ENCODE measurements at places on chromosomes 5 and 9.

GRCh38 chr9:122329597-122329996 is 41.2 kb upstream of the PTGS1 start:
- DNase-seq: no peak

- no peak for DNase-seq
Measured at GRCh38 chr5:75310212-75310611, 26.8 kb upstream of the HMGCR start.

DNA sequence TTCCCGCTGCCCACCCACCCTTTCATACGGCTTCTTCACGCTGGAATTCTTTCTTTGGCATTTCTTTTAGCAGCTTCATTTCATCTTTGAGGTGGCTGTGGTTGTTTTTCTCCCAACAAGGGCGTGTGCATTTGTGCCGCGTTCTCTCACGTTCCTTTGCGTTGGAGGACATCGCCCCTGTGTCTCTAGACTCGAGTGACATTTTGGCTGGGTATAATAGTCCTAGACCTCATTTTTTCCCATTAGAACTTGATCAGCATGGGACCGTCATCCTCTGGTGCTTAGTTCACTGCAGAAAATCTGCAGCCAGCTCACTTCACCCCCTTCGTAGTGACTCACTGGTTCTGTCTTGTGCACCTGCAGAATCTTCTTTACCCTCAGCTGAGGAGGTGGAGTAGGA is 29.5 kb downstream of the KCNT1 start:
- no peak for DNase-seq

GRCh38 chr9:15306068-15306756 is 804 bp downstream of the TTC39B start:
- DNase-seq: no peak

DNA sequence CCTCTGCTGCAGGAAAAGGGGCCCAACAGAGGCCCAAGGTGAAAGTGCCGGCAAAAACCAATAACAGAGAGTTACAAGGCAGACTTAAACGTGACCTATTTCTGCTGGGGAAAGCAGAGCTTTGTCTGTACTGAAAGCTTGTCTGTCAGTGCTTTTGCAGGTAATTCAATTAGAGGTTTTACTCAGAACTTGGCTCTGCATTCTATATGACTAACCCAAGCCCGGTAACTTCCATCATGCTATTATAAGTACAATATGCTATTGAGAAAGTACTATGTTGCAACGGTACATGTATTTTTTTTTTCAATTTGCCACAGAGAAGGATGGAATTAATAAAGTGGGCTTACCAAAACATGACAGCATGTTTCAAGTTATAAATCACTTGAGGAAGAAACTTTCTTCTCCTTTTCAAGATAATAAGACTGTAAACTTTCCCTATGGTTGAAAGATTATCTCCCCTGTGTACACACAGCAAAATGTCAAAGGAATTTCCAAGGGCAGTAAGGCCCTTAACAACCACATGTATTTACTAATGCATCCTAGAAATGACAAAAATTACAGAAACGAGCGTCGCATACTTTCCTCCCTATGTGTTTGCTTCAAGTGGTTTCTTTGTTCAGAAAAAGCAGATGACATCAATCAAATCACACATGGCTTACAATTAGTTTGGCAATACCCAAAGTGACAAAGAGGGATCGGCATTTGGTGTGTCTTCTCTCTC is 282.4 kb downstream of the EFNA5 start:
- no peak for DNase-seq

GRCh38 chr9:83965350-83966208 is 14.4 kb downstream of the HNRNPK start:
- no peak for DNase-seq

- DNase-seq: no peak
Measured at GRCh38 chr9:117734523-117735314, 30.5 kb downstream of the TLR4 start.

DNA sequence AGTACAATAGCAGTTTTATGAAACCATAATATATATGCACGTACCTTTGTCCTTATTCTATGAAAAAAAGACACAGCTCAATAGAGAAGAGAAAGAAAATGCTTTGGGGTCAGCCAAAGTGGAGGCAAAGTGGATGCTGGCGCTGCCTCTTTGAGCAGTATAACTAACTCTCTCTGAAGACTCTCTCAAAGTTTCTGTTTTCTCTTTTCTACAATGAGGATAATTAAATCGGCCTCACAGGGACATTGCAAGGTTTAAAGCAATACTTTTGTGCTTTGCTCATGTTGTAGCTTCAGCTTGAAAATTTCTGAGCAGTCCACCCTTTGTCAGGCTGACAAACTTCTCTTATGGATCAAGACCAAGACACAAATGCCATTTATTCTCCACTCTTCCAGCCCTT is 455.1 kb upstream of the MPDZ start:
- no peak for DNase-seq

- DNase-seq: no peak
Measured at GRCh38 chr5:127666043-127666716, 17.3 kb downstream of the CTXN3 start.

- DNase-seq: no peak
Measured at GRCh38 chr9:126756876-126757415, 47.9 kb upstream of the ZBTB43 start.

GRCh38 chr9:114721491-114722079 is 39.6 kb upstream of the TEX48 start:
- no peak for DNase-seq

- no peak for DNase-seq
Measured at GRCh38 chr5:96664669-96665068, 2.5 kb downstream of the CAST start.

GRCh38 chr5:174572591-174572990 is 151.8 kb upstream of the MSX2 start:
- no peak for DNase-seq

DNA sequence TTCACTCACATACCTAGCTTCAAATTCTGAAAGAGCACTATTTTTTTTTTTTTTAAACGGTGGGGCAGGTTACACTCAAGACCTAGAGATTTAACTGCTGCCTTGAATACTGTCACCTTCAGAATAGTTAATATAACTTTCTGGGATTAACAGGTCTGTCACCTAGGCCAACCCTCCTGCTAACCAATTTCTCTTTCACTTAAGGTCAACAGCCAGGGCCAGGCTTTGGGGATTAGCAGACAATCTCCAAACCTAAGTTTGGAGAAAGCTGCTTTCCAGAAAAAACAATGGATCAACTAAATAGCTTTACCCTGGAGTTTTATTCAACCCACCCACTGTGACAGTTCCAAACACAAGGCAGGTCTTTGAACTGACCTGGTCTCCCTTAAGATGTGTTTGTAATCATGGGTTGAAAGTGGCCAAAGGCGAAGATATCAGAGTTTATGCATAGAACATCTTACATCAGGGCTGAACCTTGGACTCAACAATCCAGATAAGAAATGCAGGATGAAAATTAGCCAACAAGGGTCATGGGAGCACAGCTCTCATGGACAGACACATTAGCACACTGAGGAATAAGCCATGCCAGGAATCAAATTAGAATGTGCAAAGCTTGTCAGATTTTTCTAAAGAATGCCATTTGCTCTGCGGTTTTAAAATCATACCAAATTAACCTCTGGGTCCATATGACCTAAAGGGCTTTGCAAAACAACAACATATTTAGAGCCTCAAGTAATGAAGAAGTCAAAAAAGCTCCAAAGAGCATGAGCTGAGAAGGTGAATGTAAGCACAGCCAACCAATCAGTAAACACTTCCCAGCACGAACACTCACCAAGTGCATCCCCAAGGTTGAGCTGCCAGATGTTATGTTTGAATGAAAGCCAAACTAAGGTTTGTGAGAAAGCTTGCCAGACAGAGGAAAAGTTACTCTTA is 538.5 kb upstream of the DMAC1 start:
- DNase-seq: no peak

DNA sequence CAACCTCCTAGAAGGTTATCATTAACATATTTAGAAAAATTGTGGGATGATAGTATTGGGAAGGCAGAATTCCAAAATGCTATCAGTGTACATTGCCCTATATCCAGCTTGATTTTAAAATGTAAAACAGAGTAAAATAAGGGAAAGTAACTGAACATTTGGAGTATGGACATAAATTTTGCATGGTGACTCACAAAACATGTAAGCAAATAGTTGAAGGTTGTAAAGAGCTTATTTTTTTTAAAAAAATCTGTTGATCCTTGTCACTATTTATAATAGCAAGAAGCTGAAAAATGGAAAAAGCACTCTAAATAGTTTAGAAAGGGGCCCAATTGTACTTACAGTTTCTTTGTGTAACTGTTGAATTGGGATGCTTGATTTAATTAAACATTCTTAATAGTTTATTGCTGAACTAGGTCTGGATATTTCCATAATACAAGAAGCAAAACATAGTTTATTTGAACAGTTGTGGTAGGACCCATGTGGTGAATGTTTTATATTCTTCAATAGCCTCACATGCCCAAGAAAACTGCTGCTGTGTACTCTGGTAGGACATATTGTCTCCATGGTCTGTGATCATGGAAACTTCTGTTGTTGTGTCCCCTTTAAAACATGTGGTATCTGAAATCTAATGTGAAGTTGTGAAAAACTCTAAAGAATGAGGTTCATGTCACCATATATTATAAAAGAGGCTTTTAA is 82.4 kb downstream of the NNT start:
- DNase-seq: no peak

DNA sequence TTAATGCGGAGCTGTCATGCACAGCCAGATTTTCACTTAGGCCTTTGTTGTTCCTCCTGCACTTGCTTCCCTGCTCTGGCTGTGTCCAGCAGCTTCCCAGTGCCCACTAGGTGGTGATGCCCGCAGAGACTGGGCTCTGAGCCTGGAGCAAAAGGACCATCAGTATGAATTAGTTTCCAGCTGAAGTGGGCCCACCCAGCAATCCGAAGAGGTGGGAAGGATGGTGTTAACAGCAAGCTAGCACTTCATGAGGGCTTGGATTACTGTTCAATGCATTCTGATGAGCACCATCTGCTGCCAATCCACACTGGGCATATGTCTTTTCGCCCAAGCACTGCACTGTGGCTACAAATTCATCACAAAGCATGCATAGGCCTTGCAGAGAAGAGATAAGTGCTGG is 459.1 kb downstream of the SPOCK1 start:
- no peak for DNase-seq

GRCh38 chr9:107894572-107895261 is 405.1 kb upstream of the KLF4 start:
- DNase-seq: no peak

- DNase-seq: no peak
Measured at GRCh38 chr5:36841677-36842076, 34.9 kb upstream of the NIPBL start.

DNA sequence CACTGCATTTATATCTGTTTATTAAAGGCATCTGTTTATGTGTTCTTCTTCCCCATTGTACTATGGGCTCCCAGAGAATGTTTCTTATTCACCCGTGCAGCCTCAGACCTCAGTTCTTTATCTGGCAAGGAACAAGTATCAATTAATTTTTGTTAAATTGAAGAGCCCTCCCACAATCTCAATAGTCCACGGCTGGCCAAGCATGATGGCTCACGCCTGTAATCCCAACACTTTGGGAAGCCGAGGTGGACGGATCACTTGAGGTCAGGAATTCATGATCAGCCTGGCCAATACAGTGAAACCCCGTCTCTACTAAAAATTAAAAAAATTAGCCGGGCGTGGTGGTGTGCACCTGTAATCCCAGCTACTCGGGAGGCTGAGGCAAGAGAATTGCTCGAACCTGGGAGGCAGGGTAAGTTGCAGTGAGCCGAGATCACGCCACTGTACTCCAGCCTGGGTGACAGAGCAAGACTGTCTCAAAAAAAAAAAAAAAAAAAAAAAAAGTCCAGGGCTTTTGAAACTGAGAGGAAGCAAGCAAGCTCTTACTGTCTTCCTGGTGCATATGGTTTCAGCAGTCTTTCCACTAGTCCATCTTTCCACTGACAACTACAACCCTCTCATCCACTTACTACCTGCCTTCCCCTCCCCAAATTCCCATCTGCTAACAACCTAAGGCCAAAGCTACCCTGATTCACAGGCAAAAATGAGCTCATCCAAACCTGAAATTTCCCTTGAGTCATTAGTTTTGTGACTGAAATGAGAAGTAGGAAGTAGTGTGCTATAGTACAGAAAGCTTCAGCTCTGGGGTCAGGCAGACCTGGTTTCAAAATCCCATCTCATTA is 2.3 kb upstream of the HK3 start:
- no peak for DNase-seq

DNA sequence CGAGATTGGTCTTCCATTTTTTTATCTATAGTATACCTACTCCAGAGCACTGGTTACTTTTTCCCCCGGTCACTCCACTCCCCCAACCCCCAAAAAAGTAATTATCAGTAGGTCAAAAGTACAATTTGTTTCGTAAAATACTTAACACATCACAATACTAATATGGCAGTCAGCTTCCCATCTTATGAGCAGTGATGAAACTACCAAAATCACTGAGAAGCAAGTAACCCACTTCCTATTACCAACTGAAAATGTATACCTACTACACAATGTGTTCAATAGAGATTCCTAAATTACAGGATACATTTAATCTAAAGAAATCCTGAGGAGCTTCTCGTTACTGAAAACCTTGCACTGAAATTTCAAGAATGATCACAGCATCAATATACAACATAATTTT is 1.9 kb downstream of the CERT1 start:
- no peak for DNase-seq

GRCh38 chr5:101473483-101473882 is 570.4 kb upstream of the ST8SIA4 start:
- DNase-seq: no peak

DNA sequence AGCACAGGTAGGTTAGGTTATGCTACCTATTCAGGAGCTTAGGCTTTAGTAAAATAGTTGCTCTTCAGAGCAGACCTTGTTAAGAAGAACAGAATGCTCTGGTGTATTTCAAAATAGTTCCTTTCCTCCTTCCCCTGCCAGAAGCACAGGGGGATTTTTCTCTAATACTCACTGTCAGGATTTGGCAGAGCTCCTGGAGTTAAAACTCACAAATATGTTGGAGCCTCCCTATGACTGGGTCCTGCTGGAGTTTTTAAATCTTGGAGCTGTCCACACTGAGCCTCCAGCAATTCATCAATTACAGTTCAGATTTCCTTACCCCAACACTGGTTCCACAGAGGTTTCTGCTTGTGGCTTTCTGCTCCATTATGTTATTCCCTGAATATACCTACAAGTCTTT is 1233.8 kb upstream of the WWC1 start:
- DNase-seq: no peak

DNA sequence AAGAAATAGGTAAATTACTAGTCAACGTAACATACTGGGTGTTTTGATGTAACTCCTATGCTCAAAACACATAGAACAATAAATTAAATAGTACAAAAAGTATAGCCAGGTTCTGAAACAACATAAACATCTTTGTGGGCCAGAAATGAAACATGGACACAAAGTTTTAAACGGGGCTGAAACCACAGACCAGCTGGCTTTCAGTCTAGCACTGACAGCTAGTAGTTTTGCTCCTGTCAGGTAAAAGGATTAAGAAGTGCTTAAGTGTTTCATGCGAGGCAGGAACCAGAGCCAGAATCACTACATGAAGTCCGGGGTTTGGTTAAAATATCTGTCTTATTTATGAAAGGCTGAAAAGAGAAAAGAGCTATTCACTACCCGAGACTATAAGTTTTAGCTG is 19.5 kb downstream of the DCAF10 start:
- DNase-seq: no peak

DNA sequence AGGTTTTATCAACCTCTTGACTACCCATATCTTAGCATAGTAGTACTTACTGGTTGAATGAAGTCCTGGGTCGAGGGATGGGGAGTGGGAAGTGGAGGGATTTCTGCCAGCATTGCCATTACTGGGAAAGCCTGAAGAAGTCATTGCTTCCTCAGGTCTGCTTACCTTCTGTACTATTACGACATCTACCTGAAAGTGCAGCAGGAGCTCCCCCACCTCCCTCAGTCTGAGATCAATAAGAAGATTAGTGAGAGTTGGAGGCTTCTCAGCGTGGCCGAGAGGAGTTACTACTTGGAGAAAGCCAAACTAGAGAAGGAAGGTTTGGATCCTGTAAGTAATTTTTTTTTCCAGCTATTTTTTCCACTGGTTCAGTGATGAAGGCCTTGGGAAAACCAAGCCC is 5.8 kb downstream of the HMGXB3 start:
- no peak for DNase-seq

Measured in activated CD8-positive, alpha-beta memory T cell treated with anti-CD3 and anti-CD28 coated beads for 1 hour (primary cell).